ENCODE measurements at places on chromosomes 2 and 18.
A peak's percentile ranks its signal among the peaks of the same experiment; 100 is the strongest.

GRCh38 chr18:38693104-38693503 is 1127.5 kb upstream of the CELF4 start:
- DNase-seq = no peak

DNA sequence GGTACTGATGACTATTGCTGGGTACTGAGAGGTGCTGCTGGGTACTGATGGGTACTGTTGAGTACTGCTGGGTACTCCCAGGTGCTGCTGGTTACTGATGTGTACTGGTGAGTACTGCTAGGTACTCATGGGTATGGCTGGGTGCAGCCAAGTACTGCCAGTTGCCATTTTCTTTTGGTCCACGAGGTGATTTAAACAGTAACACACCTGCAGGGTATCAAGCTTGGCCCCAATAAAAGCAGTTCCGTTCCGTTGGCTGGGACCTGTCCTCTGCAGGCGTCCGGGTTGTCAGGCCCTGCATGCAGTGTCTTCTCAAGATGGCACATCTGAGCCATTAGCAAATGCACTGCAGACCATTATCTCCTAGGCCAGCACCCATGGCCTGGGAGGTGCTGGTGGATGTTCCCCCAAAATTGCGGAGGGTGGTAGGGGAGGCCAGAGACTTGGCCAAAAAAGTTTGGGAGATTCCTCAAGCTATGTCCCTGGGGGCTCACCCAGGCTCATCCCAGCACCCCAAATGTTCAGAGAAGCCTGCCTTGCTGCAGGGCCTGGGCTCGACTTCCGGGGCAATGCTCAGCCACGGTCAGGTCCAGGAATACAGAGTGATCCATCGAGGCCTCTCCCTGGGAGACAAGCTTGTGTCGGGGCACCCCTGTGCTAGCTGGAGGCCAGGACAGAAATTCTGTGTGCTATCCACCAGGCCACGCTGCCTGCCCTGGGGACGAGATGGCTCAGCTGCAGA is 165.2 kb downstream of the TWIST2 start:
- no peak for DNase-seq

DNA sequence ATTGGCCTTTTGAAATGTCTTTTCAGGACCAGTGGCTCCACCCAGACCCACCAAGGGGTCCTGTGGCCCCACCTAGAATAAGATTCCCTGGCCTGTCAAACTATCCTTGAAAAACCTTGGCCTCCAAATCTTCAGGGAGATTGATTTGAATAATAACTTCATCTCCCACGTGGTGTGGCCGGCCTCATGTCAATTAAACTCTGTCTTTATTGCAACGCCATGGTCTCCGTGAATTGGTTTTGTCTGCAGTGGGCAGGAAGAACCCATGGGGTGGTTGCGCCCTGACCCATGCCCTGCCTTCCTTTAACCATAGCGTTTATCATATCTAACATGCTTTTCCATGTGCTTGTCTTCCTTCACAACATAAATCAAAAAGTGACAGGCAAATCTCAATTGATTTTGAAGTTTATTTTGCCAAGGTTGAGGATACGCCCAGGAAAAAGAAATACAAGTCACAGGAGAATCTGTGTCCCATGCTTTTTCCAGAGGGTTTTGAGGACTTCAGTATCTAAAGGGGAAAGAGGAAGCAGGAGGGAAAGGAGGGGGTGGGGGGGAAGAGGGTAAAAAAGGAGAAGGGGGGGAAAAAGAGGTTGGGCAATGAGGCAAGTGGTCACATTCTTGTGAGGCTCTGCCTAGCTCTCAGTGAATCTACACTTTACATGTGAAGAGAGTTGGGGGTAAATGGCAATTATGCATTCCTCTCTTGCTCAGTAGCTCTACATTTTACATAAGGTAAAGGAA is 66.5 kb upstream of the CABLES1 start:
- no peak for DNase-seq

- DNase-seq = no peak
Observed at GRCh38 chr2:233402346-233402745, 48.1 kb downstream of the DGKD start.

- no peak for DNase-seq
Observed at GRCh38 chr2:134331081-134331480, 77.2 kb downstream of the MGAT5 start.

DNA sequence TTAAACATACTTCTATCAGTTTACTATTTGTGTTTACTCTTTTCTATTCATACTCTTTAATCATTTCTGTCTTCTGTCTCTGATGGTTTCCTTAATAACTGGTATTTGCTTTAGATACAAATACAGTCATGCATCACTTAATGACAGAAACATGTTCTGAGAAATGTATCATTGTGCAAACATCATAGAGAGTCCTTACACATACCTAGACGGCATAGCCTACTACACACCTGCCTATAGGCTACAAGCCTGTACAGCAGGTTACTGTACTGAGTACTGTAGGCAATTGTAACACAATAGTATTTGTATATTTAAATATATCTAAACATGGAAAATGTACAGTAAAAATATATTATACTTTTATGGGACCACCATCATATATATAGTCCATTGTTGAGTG is 36.3 kb downstream of the VSNL1 start:
- no peak for DNase-seq

- peak; percentile 73 for DNase-seq
Observed at GRCh38 chr2:71460595-71461303, 7.4 kb downstream of the DYSF start.

- no peak for DNase-seq
Observed at GRCh38 chr2:37068686-37069085, 15.5 kb downstream of the HEATR5B start.

- peak; percentile 58 for DNase-seq
Observed at GRCh38 chr2:188291617-188292347, at the start of gene GULP1. TSS of gene GULP1 (plus strand) at chr2:188291874. CDS start at chr2:188477703, 185,829 bp downstream.

- DNase-seq = no peak
Observed at GRCh38 chr2:105113616-105114291, 75.9 kb downstream of the MRPS9 start.

- DNase-seq = no peak
Observed at GRCh38 chr2:85796341-85797262, 42.8 kb downstream of the ATOH8 start.

DNA sequence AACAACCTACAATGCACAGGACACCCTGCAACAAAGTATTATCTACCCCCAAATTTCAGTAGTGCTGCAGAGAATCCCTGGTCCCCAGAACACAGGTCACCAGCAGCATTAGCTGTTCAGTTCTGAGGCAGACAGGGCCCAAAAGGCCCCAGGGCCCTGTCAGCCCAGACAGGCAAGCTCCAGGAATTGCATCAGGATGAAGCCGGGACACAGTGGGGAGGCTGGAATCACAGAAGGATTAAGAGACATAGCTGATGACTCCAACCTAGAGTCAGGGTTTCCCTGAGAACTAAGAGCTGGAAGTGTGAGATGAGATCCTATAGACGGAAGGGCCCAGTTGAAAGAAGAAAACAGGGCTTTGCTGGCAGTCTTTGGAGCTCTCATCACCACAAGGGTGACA is 148.1 kb downstream of the GALNT14 start:
- no peak for DNase-seq

DNA sequence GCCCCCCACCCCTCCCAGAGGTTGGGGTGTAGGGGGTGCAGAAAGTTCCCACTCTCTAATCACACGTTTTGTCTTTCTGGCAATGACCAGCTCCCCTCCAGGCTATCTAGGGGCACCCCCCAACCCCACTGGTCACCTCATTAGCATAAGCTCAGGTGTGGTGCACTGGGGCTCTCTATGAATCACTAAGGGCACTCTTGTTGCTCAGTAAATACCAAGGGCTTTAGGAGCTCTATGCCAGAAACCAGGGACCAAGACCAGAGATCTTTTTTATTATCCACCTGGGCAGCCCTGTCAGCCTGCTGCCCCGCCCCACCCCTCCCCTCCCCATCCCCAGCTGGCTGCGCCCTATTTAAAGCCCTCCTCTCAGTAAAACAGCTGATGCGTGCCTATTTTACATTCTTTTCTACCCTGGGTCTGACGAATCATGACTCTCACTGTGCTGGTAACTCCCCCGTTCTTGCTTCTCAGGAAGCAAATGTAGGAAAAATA is 24.3 kb downstream of the NCK2 start:
- DNase-seq = no peak

DNA sequence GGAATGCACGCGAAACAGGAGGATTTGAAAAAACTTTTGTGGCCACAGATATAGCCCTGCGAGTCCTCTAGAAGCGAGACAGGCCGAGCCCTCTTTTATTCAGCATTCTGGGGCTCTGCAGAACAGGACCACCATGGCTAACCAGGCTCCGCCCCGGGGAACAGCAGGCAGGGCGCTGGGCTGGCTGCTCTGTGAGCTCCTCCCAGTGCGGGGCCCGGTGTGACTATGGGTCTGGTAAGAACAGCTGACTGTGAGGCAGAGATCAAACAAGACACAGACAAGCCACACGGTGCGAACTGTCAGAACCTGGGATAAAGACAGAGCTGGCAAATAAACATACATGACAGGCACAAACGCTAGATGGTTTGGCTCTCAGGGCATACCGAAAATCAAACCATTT is 15.5 kb downstream of the PXDN start:
- no peak for DNase-seq

GRCh38 chr2:46067062-46067461 is 230.1 kb upstream of the EPAS1 start:
- DNase-seq = no peak

Measured in HuH-7 (cell line).